ENCODE measurements at places on chromosomes 5 and 9.

- no peak for DNase-seq
Measured at GRCh38 chr5:66854416-66854815, 258.2 kb downstream of the MAST4 start.

- DNase-seq = no peak
Measured at GRCh38 chr5:101932599-101932998, 363.5 kb downstream of the SLCO4C1 start.

DNA sequence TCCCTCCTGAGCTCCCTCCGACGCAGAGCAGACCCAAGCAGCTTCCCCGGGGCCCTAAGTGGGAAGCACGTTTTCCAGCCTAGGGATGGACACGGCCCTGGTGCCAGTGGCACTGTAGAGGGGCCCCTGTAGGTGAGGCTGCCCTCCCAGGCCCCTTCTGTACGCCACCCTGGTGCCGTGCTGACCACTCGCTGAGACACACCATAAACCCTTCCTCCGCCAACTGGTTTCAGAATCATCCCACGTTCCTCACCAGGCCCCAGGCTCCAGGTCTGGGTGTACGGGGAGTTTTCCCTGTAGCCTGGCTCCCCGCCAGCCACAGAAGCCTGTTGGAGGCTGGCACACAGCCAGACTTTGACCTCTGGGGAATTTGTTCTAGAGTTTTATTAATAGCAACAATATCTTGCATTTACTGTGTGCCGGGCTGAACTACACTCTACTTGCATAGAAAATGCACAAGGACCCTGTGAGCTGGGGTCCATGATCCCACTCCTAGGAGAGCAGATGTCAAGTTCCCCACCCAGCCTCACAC is 18.2 kb upstream of the WDR38 start:
- no peak for DNase-seq

- DNase-seq = no peak
Measured at GRCh38 chr5:5810461-5810860, 388.0 kb downstream of the ICE1 start.

DNA sequence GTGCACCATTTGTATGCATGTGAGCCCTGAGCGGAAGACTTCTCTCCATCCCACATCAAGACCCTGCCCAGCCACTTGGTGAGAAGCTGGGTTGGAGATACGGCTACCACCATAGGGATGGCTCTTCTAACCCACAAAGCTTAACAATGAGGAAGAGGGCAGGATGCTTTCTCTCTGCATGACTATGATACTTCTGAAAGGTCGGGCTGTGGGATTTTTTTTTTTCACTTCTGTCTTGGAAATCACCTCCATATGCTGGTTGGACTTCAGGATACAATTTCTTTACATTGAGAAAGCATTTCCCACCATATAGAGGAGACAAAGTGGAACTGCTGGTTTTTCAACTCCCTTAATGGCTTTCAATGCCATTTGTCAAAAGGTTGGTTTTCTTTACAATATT is 30.5 kb downstream of the ZNF366 start:
- no peak for DNase-seq

DNA sequence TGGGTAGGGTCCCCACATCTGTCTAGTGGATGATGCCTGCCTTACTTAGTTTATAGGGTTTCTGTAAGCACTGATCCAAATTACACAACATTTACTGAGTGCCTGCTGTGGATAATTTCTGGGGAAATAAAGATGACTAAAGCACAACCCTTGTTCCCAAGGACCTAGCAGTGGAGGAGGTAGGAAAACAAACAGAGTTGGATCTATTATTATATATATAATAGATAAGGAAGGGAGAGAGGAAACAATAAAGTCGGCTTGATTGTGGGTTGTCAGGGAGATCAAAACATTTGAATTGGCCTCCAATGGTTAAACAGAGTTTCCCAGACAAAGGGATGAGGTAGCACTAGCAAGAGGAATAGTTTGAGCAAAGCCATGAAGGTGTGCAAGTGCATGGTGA is 14.0 kb downstream of the IL33 start:
- no peak for DNase-seq

DNA sequence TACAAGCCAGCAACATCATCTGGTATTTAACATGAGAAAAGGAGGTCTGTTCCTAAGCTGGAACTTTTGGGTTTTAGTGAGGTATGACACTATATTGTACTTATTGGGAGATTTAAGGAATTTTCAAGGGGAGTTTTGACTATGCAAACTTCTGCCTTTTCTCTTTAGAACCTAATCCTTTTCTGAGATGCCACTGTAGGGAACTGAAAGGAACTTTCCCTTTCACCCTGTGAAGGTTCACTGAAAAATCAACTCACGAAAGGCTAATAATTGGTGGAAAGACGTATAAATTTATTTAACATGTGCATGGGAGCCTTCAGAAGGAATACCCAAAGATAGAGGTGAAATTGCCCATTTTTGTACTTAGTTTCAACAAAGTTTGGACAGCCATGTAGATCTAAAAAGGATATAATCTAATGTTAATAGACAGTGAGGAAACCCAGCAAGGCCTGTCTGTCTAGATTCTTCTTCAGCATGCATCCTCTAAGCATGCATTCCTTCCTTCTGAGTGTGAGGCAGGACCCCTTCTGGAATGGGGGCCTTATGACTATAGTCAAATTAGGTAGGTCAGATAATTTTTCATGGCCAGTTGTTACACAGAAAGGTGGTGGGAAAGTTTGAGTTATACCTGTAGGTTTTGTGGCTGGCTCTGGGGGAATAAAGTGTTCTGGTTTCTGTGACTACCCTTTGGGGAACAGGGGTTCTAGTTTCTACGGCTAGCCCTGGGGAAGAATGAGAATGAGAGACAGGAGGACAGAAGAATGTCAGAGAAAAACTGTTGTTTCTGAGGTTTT is 200.3 kb downstream of the C9orf152 start:
- no peak for DNase-seq
